ENCODE measurements at places on chromosomes 1 and 21.

DNA sequence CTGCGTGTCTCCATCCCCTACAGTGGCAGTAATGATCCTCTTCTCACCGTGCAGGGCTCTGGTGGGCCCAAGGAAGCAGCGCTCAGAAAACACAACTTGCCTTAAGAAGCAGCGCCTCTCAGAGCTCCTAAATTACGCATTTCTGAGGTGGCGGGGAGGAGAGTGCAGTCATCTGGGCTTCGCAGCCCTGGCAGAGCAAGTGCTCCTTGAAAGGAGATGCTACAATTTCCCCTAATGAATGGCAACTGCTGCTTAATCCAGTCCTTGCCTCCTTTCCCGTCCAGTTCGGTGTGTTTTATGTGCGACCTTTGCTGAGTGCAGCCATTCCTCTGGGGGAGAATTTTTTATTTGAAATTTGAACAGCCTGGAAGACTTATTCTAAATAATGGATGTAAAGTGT, 287.3 kb downstream of the PTPRU start:
- no peak for DNase-seq

- no peak for DNase-seq
These were observed 7.8 kb upstream of the P3R3URF start for GRCh38 chr1:46183926-46184557.

DNA sequence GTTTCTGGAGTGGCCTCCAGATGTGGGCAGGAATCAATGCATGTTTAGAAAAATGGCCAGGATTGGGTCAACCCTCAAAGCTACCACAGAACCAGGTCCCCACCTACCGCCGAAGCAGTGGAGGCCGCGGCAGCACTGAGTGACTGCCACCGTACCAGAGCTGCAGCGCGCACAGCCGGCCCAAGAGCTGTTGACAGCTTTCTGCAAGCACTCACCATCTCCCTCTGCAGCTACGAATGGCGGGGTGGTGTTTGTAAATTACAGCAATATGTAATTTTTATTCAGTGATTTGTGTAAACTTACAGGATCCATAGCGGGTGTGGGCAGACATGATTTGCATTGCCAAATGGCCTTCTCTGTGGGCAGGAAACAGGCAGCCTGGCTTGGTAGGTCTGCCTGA, 96.4 kb downstream of the CAMK2N1 start:
- no peak for DNase-seq

DNA sequence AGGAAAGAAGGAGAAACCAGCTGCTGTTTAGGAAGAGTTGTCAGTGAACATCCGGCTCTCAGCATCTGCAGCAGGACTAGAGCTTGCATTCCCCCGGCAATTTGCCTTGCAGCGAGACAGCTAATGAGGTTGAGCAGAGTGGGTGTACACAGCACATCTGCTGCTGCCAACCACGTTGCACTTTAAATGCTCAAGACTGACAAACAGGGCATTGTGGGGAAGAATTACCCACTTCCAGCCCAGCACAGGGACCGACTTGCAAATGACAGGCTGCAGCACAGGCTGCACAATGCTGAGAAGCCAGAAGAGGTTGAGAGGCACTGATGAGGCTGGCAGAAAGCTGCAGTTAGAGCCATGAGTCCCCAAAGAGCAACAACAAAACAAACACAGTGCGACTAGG, 47.5 kb upstream of the PLA2G2C start:
- no peak for DNase-seq

DNA sequence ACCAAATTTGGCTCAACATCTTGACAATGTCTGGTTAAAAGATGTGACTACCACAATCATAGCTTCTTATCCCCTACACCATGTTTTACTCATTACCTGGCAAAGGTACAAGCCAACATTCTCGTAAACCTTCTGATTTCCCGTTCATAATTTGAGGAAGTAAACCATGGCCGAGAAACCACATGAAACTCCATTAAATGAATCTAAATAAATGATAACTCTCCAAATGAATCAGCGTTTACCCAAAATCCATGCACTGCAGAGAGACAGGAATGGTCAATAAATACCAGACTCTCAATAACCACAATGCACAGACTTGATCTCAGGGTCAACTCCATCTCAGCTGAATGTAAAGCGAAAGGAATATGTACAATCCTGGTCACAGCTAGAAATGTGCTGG, 125.2 kb downstream of the TYW3 start:
- DNase-seq = no peak

- DNase-seq = no peak
These were observed 624 bp downstream of the SLC41A1 start for GRCh38 chr1:205812271-205812877.

GRCh38 chr1:226884966-226885820, 14.8 kb downstream of the PSEN2 start:
- no peak for DNase-seq

DNA sequence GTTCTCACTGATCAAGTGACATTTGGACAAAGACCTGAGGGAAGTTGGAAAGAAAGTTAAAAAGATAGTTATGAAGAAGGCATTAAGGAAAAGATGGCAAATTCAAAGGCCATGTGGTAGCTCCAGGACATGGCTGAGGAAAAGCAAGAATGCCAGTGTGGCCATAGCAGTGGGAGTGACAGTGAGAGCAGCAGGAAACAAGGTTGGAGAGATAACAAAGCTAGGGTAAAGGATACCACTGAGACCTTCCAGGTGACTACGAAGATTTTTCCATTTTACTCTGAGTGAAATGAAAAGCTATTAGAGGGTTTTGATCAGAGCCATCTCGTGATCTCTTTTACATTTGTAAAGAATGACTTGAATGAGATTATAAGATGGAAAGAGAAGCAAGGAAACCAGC, 170.6 kb downstream of the SLC44A5 start:
- DNase-seq = no peak

GRCh38 chr21:38841472-38841871, 35.7 kb downstream of the ETS2 start:
- DNase-seq = no peak

- no peak for DNase-seq
These were observed 53.3 kb upstream of the MTR start for GRCh38 chr1:236741753-236742152.

GRCh38 chr1:106072909-106073600, 983.4 kb upstream of the PRMT6 start:
- DNase-seq = no peak

GRCh38 chr1:61442544-61442943, 282.4 kb downstream of the TM2D1 start:
- no peak for DNase-seq

- no peak for DNase-seq
These were observed 177.4 kb downstream of the LBR start for GRCh38 chr1:225250432-225250831.

DNA sequence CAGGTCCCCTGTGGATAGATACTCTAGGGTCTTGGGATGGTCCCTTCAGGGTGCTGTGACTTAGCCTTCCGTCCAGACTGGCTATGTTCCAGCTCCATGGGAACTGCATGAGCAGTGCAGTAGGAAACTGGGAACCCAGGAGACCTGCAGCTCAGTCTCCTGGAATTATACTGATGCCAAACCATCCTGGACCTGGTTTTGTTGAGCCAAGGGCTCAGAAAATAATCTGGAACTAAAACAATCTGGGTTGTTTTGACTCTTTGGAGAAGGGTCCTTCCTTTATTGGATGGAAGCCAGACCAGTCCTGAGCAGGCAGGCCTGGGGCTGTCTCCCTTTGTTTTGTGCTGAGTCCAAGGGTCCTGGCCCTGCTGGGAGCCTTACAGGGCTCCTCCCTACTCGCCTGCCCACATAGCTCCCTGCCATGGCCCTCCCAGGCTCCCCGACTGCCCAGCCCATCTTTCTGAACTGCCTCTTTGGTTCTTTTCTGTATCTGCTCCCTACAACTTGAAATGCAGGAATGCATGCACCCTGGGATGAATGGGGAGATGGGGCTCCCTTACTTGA, 1.2 kb downstream of the IPO13 start:
- no peak for DNase-seq
